Tibial nerve (tissue), 4 donors: ENCODE measurements at places on chromosomes 5 and 9. TPM values are rescaled to one million over a fixed set of nuclear protein-coding genes. Genes with fewer than 3 reads are reported as not detected.

DNA sequence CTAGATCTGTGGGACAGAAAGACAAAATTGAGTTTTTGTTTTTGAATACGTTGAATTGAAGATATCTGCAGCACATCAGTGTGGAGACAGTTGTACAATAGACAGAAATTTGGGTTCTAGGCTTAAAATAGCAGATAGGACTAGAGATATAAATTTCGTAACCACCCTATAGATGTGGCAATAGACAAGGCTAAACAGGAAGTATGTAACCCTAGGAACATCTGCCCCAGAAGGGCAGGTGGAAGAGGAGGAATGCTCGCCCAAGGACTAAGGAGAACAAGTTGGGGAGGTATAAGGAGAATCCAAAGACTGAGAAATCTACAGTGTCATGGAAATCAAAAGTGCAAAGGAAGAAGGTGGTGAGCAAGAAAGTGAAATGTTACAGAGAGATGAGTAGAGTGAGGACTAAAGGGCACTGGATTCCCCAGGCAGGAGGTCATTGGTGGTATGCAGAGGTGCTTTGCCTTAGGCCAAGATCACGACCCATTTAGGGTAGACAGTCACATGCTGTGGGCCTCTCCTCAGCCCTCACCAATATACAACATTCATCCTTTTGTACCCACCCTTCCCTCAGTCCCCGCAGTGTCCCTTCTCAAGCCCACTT, 109.1 kb upstream of the ELL2 start:
- no peaks in the 10 kb centered on the region for H3K4me1 ChIP-seq
- no peak overlapping the region for H3K4me3 ChIP-seq
- DNase-seq = no peak
- no peak overlapping the region for H3K27ac ChIP-seq
- H3K36me3 ChIP-seq = no peaks in the 10 kb centered on the region

DNA sequence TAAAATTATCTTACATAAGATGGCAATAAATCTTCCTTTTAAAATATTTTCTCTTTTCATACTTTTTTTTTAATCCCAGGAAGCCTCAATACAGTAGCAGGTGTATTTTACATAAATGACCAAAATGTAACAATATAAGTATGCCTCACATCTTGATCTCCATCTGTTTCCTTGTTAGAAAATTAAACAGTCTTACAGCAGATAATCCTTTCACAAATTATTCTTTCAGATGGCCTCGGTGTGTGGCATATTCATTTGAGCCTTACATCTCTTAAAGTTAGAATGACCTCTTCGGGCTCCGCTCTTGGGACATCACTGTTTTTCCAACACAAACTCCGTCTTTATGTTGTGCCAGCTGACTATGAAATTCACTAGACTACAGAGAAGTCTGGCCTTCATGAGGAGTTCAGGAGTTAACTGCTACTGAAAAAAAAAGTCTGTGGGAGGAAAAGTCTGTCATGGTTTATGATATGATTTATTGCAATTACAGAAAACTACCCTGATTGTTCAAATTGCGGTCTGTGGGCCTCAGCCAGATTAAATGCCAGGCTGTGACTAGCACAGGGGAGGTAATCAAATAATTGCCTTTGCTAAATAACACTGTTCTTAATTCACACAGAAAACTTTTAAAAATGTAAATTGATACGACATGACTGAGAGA, 292.9 kb upstream of the PUM3 start:
- H3K36me3 ChIP-seq = no peaks in the 10 kb centered on the region
- no peak overlapping the region for H3K27ac ChIP-seq
- no peaks in the 10 kb centered on the region for H3K4me1 ChIP-seq
- no peak overlapping the region for H3K4me3 ChIP-seq
- no peak for DNase-seq

Gene FGD3
- 13.8 TPM for total RNA-seq

Gene SCGB3A2
- not detected for total RNA-seq
